Heart right ventricle (tissue), 16 donors: ENCODE measurements at places on chromosomes 5 and 9. TPM values are rescaled to one million over a fixed set of nuclear protein-coding genes. Genes with fewer than 3 reads are reported as not detected.

DNA sequence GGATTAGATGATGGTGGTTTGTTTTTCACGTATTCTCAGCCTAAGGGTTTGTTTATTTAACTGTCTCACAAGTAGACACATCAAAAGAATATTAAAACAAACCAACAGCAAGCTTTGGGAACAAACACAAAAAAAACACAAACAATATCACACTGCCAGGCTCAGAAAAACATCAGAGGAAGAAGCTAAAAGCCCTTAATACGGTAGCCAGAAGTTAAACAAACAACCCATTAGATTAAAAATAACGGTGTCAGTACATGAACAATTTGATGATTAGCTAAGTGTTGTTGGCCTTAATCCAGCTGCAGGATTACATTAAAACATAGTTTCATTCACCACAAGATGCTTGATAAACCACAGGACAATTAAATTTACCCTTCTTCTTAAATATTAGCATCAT, 15.9 kb upstream of the DMRT2 start:
- DNase-seq = no peak

GRCh38 chr5:147920420-147921030, 14.2 kb upstream of the C5orf46 start:
- no peak for DNase-seq

- no peak for DNase-seq
Measured at GRCh38 chr5:134647750-134648424, 698 bp upstream of the SEC24A start.

Gene PCSK5
- total RNA-seq = 7.1 TPM

Gene RASGRF2
- total RNA-seq = 7.7 TPM

DNA sequence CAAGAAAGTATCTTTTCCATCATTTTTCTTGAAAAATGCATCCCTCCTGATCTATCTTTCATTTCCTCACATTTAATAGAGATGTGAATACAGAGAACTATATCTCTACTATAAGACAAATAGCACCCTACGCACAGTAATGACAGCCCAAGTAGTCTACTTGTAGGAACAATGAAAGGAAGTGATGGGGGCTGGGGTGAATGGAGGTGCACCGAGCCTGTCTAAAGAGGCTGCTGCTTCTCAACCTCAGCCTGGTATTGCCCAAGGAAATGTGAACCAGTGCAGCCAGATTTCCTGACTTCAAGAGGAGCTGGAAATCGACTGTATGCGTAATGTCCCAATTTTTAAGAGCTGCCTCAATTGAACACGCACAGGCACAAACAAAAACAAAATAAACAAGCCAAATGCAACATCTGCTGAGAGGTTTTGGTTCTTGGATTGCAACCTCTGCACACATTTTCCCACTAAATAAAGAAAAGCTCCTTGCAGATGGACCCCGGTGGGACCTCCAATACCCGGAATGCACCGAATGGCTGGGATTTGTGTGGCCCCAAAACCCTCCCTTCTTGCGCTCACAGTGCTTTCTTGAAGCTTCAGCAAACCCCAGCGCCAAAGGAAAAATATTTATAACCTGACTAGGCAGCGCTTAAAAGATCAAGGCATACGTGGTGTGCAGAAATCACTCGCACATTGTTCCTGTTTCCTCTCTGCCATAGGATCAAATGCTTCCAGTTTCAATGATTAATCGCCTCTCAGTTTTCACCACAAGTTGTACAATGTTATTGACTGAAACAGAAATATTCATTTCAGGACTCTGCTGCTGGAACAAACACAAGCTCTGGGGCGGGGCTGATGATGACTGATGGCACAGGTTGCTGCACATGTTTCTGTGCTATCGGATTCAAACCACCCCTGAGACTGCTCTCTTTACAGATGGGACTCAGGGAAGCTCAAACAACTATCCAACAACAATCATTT, 68.3 kb downstream of the KCNIP1 start:
- DNase-seq = no peak

DNA sequence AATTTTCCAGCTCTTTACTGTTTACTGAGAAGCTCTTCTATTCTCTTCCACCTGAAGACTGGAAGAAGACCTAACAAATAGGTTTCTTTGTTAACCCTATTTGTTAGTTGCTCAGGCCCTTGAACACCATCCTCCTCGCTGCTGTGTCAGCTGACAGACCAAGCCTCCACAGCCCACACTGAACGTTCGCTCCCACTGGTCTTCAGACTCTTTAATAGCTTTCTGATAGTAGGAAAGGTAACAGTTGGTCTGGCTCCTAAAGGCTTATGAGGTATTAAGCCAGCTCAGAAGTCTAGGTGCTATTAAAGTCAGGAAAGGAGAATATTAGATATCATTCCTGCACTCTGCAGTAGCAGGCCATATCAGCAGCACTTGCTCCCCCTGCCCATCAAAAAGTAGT, 23.3 kb upstream of the F2R start:
- DNase-seq = no peak

DNA sequence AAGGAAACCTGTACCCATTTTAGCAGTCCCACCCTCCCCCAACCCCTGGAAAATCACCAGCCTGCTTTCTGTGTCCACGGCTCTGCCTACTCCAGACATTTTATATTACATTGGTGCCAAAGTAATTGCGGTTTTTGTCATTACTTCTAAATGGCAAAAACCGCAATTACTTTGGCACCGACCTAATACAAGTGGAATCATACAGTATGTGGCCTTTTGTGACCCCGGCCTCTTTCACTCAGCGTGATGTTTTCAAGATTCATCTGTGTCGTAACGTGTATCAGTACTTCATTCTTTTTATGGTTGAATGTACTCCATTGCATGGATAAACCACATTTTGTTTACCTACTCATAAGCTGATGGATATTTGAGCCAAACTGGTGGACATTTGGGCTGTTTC, 9.7 kb upstream of the ORM1 start:
- no peak for DNase-seq

DNA sequence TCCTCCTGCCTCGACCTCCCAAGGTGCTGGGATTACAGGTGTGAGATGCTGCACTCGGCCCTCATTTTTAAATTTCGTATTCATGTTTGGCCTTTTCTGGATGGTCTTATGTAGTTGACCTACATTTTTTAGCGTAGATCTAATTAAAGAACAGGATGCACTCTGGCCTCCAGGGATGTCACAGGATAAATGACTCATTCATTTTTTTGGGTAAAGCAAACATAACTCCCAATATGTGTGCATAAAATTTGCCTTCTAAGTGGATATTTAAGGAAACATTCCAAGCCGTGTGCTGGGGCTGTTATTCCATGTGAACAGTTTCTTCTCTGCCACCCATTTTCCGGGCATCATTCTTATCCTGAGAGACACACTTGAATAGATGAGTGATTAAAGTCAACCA, 501.6 kb downstream of the IRX1 start:
- DNase-seq = no peak

Gene NR2F1-AS1
- 0.66 TPM for total RNA-seq

GRCh38 chr5:117261948-117262571, 687.4 kb upstream of the SEMA6A start:
- DNase-seq = no peak

GRCh38 chr5:88808153-88808552, 74.8 kb downstream of the MEF2C start:
- DNase-seq = no peak

- no peak for DNase-seq
Measured at GRCh38 chr9:126411225-126411947, 84.8 kb downstream of the MVB12B start.

- no peak for DNase-seq
Measured at GRCh38 chr5:138696501-138696900, 56.7 kb upstream of the CTNNA1 start.

DNA sequence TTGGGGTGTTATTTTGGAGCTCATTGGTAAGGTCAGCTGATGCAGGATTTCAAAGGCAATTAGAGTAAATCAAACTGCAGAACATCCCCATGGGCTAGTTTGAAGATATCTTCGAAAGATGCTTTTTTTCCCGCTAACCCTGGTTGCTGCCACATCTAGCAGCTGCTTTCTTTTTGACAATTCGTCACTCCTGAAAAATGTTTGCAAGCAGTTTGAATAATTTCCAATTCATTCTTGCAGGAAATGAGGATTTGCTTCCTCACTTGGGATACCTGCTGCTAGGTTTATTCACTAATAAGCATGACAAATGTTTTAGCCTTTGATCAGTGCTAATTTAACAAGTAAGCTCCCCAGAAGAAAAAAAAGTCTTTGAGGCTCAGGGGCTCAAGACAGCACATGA, 649.6 kb upstream of the RORB start:
- DNase-seq = no peak

Gene DMRT2
- total RNA-seq = not detected

DNA sequence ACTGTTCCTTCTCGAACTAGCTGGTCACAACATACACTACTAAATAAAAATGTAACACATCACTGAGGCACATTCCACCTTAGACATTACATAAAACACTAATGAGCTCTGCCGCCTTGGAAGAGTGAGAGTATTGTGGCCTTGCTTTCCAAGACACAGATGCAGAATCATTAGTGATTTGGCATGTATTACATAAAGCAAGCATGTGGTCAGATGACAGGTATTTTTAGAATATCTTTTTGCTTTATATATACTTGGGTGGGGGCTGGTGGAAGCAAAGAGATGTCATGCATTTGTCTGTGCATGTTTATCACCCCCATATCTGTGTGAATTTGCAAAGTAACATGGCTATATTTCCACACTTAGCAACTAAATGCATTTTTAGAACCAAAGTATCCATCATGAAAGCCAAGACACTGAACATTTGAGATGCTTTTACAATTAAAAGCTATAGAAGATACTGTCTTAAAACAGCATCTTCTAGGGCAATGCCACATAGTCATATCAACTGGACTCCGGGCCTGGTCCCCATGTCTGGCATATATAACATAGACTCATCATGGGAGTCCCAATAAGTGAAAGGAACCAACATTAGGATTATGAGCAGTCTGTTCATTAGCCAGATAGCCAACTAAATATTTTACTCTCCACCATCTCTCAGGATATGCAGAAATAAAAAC, 213.5 kb downstream of the MEF2C start:
- no peak for DNase-seq

GRCh38 chr5:13994621-13995253, 50.2 kb upstream of the DNAH5 start:
- DNase-seq = no peak

Gene CATSPER3
- total RNA-seq = 0.75 TPM

GRCh38 chr9:27391040-27391895, 94.3 kb upstream of the EQTN start:
- no peak for DNase-seq

DNA sequence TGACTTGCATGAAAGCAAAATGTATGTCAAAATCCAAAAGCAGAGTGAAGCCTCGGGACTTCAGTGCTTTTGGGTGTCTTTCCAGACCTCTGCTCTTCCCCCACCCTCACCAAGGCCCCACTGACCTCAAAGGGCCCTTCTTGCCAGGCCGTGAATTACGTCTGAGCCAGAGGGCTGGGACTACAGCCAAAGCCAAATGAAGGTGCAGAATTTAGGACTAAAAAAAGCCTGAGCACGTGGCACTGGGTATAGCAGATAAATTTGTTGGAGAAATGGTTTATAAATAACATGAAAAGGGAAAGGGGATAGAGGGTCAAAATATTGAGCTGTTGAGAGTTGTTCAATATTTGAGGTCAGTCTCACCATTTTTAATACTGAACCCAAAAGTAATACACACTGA, 163.4 kb downstream of the GHR start:
- DNase-seq = peak; percentile 56

GRCh38 chr9:93612796-93613154, 36.4 kb downstream of the PHF2 start:
- no peak for DNase-seq

Gene FIBCD1
- total RNA-seq = 0.28 TPM

DNA sequence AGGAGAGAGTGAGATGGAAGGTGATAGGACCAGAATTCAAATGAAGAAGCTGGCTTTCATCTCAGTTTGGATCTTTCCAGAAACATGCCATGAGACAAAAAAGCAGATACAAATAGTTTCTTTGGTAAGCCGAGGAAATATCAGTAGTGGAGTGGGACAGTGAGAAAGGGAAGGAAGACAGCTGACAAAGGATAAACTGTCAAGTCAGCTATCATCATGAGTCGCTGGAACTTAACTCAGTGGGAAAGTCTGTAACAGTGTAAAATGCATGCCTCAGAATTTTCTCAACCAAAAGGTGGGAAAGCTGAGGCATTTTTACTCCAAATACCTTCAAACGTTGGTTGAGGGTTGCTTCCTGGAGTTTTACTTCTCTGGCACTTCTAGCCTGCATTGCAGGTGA, 129.8 kb downstream of the PLPPR1 start:
- DNase-seq = no peak

DNA sequence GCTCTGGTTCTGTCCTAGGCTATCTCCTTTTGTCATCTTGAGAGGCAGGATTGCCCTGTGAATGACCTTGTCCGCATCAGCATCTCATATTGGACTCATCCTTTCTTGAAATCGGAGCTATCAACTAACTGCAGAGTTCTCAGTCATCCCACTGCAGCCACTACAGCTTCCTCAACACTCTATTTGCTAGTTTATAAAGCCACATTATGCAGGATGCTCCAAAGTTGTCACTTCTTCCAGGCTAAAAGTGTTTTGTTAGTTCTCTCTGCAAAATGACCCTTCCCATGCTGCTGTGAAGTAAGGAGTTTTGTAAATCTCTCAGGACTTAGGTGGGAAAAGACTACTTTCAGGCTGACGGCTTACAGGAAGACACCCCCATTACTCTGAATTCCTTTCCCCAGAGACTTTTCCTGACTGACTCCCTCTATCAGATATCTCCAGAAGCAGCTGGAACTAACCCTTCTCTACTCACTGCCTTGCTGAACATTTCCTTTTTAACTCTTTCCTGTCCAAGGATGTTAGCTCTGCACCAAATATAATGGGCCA, 257.6 kb downstream of the NFIB start:
- no peak for DNase-seq

DNA sequence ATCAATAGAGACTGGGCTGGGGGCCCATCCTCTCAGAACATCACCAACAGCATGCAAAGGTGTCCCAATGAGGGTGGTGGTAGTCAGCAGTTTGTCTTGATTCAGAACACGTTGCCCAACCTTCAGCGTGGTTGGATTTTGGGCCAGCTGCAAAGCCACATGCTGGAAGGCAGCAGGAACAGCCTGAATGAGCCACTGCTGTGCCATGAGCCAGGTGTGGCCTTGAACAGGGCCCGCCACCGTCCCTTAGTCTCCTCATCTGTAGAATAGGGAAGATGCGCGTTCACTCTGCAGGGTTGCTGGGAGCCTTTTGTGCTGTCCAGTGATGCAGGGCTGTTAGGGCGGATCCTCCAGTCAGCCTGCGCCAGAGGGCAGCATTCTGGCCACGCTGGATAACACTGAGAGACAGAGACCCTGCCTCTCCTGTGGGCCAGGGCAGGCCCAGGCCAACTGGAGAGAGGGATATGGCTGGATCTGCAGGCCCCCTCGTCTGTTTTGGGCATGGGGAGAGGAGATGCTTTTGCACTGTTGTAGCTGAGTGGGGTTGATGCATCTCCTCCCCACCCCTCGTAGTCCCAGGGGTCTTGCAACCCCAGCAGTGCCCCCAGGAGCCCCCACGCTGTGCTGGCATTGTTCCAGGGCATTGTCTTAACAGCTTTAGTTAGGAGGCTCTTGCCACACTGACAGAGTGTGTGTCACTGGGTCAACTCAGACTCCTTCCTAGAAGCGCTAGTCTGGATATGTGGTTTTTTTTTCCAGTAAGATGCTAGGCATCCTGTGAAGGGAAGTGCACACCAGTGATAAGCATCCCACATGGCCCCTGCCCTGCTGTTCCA, 42.1 kb downstream of the SLC46A2 start:
- DNase-seq = no peak
